Cardiac muscle cell (in vitro differentiated cells and primary cell): ENCODE measurements at places on chromosomes 4 and X. TPM values are rescaled to one million over a fixed set of nuclear protein-coding genes. Genes with fewer than 3 reads are reported as not detected.

DNA sequence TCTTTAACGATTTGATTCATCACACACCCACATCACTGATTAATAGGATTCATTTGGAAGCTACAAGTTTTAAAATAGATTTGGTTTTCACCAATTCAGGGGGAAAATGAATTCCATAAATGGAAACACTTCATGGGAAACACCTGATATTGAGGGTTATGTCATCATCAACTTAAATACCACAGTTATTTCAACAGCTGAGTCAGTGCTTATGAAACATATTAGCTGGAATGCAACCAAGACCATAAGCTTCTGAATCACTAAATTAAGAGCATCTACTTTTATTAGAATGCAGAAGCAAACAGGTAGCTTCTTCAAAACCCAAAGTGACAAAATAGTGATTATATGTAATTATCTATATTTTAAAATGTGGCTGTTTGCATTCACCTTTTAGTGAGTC, 207.8 kb upstream of the DCAF8L1 start:
- no peak for DNase-seq

DNA sequence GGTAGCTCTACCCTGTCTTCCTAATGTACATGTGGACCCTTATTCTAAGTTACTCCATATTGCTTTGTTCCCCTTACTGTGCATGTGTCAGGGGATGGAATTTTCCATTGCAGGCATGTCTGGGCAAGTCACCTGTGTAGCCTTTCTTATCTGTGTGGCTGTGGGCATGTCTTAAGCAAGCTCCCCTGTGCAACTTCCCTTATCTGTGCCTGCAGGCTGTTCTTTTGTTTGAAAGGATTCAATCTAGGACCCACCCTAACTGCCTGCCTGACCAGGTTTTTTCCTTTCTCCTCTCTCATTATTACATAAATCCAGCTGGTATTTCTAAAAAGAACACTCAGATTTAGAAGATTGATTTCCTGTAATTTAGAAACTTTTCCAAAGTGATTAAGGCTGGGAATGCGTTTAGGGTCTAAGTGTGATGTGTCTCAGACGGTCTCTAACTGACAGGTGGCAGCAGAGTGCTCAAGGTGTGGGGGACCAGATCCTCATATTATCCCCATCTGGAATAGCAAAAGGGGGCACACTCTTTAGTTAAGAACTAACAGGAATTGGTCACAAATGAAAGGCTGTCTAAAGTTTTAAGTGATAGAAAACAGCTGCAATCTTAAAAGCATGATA, 198.9 kb upstream of the PPP1R2C start:
- DNase-seq = no peak

The SORBS2 gene
- total RNA-seq = 318 and 453 TPM in 2 replicates

The TLL1 gene
- total RNA-seq = 0.04 and 0.06 TPM in 2 replicates

The SPANXA1 gene
- not detected in 2 replicates for total RNA-seq

The USP17L30 gene
- not detected in 2 replicates for total RNA-seq

GRCh38 chr4:40462326-40462725, 127.2 kb downstream of the CHRNA9 start:
- no peak for DNase-seq

The C4orf17 gene
- not detected in 2 replicates for total RNA-seq

DNA sequence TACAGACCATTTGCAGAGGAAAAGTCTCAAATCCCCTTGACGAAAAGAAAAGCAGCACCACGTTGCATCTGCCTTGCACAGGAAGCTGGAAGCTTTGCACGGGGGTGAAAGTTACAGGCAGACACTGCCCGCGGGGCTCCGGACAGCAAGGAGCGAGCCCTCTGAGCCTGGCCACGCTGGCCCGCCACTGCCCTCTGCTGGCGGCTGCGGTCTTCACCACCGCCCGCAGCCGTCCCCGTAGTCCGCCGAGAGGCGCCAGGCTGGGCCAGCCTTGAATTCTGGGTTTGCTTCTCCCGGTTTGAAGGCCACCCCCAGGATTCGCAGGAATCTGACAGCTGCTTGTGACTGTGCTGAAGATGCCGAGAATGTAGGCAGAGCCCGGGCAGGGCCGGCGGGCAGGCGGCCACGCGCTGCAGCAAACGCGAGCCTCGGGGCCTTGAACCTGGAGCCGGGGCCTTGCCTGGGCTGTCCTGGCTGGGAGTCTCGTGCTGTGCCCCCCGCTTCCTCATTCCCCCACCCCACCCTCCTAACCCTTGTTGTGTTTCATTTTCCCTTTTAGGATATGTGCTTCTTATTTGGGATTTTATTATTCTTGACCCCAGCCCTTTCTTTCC, 49.2 kb downstream of the ENPP6 start:
- peak; percentile 79 for DNase-seq

The BMPR1B gene
- total RNA-seq = 0.42 and 1.8 TPM in 2 replicates

GRCh38 chrX:9595174-9595573, 130.3 kb downstream of the TBL1X start:
- DNase-seq = peak; percentile 63

DNA sequence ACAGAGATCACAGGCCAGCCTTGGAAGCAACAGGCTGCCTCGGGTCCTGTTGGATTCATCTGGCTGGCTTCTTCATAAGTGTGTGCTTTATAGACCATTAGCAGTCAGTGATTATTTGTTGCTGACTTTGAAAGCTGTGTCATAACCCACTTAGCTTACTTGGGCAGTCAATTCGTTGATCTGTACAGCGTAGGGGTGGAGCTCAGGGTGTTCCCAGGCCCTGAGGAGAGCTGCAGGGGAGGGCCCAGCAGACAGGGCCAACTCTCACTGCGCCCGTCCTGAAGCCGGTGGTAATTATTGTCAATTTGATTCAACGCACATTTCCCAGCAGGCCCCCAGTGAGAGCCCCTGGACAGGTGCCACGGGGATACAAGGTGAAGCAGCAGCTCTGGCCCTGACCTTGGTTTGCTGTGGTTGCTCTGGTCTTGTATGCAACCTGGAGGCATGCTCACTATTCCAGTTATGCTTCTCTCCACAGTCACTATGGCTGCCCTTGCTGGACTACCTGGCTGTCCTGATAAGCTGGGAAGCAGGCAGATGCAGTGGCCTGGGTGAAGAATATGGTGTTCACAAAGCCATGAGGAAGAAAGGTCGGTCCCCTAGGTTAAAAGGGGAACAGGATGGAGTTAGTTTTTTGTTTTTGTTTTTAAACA, 40.1 kb upstream of the HMGB3 start:
- peak; percentile 16 for DNase-seq

The ADAM29 gene
- total RNA-seq = not detected in 2 replicates

The SCD5 gene
- total RNA-seq = 4.7 and 7.4 TPM in 2 replicates

DNA sequence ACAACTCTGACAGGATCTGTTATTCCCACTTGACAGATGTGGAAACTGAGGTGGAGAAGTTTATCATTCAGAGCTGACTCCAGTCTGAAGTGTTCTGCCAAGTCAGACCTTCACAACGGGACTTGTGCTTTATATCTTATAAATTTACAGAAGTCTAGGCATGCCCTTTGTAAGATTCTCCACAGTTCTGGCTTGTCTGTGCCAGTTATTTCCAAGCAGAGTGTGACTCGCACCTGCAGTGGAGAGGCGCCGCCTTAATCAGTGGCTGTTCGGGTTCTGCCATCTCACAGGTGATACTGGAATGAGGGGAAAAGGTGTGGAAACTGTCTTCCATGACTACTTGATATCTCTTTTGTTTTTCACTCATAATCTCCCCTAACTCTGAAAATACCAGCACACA, 63.2 kb downstream of the CPEB2 start:
- no peak for DNase-seq

The SPANXN4 gene
- total RNA-seq = not detected in 2 replicates

The ABCG2 gene
- total RNA-seq = 0.04 TPM in 1 of 2 replicates, not detected in the other

DNA sequence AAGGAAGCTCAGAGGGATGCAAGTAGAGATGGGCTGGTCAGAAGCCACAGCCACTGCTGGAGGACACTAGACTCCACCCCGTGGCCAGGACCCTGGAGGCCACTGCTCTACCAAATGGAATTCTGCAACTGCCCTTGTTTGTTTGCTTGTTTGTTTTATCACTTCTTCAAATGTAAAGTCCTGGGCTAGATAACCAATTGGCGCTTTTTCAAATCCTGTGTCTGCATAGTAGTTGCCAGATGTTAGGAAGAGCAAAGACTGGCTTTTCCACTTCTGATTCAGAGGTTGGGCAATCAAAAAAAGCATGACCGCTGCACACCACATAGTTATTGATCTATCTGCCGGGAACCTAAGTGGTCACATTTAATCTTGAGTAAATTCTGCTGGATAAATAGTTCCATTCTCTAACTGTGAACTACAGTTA, 255.2 kb upstream of the SFRP2 start:
- DNase-seq = no peak

- peak; percentile 84 for DNase-seq
Measured at GRCh38 chr4:98653890-98654867, 4.2 kb downstream of the TSPAN5 start.

The NSG1 gene
- total RNA-seq = 4.0 and 15.5 TPM in 2 replicates

GRCh38 chr4:75889537-75890199, 12.6 kb downstream of the PPEF2 start:
- no peak for DNase-seq

- DNase-seq = no peak
Measured at GRCh38 chr4:153140294-153140693, 63.9 kb upstream of the TRIM2 start.

DNA sequence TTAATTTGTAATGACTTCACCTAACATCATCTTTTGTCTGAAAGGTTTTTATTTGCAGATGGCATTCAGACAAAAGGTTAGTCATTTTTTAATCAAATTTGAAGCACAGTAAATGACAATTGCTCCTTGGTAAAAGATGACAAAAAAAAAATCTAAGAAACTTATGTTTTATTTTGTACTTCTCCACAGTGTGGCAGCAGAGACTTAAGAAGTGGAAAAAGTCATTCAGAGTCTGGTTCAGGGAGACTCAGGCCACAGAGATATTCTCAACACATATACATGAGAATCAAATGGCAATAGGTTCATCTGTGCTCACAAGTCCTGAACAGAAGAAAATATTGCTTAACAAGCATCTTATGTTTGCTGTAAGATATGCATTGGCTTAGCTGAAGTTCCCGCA, 436.2 kb downstream of the KCNIP4 start:
- peak; percentile 66 for DNase-seq

GRCh38 chr4:75831856-75832405, 70.3 kb downstream of the PPEF2 start:
- DNase-seq = no peak

DNA sequence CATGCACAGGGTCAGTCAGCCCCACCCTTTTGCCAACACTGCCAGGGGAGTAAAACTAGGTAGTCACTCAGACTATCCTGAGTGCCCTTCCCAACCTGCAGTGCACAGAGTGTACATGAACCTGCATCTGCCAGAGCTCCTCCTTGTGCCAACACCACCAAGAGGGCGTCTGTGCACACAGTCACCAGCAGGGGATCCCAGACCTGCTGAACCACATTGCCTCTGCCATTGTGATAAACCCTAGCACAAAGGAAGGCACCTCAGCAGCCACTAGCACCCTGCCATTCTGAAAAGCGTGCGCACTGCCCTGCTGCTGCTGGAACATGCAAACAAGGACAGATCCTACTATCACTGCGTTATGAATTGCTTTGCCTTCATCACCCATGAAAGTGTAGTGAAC, 247.8 kb upstream of the POU3F4 start:
- no peak for DNase-seq

DNA sequence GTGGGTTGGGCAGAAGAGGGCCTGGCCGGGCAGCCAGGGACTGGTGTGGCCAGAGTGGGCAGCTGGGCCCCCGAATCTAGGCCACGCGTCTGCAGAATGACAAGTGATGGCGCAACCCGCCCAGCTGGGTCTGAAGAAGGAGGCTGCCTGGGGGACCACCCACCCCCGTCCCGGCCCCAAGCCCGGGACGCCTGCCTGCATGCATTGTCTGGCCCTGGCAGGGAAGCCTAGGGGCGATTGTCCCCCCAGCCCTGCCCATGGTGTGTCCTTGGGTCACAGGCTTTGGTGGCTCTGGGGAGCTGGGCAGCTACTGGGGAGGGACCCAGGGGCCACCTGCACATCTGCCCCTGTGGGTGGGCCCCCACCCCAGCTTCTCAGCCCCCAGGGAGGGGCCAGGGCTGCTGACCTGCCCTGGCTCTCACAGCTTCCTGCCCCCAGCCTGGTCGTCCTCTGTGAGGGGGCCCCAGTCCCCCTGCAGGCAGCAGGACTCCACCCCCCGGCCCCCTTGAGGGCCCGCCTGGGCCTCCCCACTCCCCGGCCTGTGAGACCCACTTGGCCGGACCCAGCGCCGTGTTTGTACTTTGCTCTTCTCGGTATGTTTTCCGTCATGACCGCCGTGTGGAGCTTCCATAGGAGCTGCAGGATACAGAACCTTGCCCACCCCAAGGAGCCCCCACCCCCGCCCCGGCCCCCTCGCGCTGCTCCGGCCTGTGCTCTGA, 4.9 kb downstream of the FGFR3 start:
- DNase-seq = no peak

GRCh38 chr4:26751838-26752237, 108.8 kb upstream of the STIM2 start:
- DNase-seq = no peak

The OTUD4 gene
- 14.9 and 26.4 TPM in 2 replicates for total RNA-seq

DNA sequence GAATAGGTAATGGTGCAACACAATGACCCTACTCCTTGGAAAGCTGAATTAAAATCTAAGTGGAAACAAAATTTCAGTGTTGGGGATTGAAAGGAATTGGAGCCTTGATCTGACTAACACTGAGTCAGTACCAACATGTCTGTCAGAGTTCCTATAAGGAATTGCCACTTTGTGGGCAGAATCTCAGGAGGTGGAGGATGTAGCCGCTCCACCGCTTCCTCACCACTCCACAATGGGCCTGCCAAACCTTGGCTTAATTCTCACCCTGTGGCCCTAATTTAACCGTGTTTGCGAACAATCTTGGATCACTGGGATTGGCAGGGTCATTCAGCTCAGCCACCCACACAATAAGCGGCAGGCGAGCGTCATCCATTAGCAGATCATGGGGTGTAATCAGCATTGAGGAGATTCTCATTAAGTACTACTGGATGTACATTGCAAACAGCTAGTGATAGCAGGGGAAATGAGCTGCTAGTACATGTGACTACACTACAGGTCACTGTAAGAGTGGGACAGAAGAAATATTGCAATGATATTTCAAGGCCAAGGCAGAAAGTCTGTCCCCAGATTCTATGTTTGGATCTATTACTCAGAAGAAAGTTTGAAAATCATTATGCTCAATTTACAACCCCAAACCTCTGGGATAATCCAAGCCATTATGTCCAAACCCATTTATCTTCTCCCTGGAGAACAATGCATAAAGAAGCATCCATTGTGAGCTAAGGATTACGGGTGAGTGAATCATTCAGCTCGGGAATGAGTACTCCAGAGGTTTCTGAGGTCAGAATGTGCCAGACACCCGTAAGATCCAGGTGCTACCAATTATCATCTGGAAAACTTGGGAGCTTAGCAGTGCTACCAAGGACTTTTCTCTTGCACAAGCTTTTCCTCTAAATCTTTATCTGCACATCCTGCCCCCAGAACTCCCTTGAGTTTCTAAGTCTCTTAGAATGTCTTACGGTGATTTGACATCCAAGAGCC, 5.8 kb downstream of the SRPX start:
- no peak for DNase-seq
